ENCODE measurements at places on chromosomes 2 and 18.

DNA sequence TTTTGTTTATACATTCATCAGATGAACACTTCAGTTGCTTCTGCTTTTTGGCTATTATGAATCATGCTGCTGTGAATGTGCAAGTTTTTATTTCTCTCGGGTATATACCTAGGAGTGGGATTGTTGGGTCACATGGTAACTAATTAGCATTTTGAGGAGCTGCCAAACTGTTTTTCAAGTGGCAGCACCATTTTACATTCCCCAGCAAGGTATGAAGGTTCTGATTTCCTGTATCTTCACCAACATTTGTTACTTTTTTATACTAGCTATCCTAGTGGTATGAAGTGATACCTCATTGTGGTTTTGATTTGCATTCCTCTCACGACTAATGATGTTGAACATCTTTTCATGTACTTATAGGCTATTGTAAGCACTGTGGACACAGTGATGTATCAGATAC lies 53.9 kb downstream of the DYNC1I2 start:
- DNase-seq: peak; percentile 10

DNA sequence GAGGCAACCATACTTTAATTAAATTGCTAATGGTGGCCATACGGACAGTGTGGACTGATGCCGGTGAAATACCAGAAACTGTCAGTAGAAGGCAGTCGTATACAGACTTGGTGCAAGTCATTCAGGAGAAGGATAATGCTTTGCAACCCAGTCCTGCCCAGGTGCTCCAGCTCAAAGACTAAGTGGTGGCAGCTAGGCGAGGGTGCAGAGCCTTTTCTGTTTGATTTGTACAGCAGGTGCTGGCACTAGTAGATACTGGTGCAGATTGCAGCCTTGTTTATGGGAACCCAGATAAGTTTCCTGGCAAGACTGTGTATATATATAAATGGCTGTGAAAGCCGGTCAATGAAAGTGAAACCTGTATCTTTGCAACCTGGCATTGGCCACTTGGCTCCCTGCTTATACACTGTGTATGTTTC lies 208.3 kb upstream of the SYT4 start:
- no peak for DNase-seq

GRCh38 chr2:224838335-224838734 lies 122.2 kb upstream of the CCDC195 start:
- DNase-seq: no peak

- DNase-seq: no peak
These were observed 377.4 kb downstream of the XIRP2 start for GRCh38 chr2:167265722-167266121.

GRCh38 chr2:44163777-44164176 lies 4.9 kb upstream of the PPM1B start:
- DNase-seq: no peak

DNA sequence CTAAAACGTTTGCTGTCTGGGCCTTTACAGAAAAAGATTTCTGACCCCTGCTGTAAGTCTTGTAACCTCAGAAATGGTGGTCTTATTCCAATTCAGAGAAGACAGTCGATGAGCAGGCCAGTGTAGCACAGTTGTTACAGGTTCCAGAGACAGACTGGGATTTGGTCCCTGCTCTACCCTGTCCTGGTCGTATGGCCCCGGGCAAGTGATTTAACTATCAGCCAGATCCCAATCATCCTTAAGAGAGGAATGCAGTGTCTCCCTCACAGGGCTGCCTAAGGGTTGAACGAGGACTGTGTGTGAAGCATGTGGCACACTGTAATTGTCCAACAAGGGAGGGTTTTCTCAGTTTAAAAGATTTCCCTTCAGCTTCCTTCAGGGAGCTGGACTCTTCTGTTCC lies 47.2 kb downstream of the HK2 start:
- no peak for DNase-seq

DNA sequence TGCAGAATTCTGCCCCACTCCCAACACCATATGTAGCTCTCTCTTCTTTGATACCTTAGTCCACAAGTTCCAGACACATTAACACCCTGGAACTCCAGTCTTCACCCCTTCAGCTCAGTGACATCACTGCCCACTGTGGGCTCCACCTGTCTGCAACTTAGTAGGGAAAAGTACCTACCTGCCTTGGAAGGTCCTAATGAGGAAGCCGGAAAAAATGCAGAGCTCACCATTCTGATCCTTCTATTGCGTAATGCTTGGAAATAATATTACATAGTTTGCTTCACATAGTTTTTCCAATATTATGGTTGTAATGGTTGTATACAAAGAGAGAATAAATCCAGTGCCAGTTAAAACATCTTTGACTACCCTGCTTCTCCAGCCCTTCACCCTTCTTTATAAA lies 738.4 kb downstream of the RNF144A start:
- no peak for DNase-seq

DNA sequence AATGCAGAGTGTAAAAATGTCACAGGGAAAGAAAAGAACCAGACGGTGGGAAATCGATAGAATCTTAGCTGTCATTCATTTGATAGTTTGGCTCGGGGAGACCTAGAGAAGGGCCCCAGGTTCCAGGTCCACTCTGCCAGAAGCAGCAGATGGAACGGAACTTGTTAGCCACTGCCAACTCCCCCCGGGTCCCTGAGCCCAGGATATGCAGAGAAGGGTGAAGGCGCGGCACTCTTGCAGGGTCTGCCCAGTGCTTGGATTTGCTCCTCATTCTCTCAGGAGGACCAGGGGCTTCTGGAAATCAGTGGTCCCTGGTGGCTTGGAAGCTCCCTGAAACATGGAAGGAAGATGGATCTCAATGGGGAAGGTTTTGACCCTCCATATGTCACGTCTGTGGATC lies 11.6 kb upstream of the XDH start:
- no peak for DNase-seq

GRCh38 chr2:152490686-152491455 lies 155.9 kb downstream of the FMNL2 start:
- no peak for DNase-seq

GRCh38 chr2:232741294-232741693 lies 35.1 kb downstream of the KCNJ13 start:
- no peak for DNase-seq

DNA sequence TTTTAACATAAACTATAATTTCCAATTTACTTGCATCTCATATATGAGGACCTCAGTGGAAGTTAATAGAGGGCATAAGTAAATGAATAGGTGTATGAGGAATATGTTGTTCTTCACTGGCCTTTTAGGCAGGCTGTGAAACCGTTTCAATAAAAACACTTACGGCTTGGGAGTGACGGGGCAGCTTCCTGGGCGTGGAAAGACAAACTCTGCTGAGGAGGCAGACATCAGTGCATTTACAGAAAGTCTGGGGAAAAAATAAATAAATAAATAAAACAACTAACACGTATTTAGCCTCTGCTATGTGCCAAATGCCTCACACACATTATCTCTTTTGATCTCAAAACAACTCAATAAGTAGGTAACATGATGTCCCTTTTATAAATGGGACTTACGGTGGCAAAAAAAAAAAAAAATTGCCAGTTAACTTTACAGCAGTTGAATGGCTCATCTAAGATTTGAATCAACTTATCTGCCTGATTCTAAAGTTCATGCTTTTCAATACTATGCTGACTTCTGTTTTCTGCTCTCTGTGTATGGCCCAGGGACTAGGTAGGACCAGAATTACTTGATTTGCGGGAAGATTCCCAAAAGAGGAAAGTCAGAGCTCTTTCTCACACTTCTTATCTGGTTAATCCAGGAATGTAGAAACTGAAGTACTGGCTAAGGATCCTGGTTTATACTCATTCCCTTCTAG lies 77.5 kb upstream of the LRATD1 start:
- no peak for DNase-seq

DNA sequence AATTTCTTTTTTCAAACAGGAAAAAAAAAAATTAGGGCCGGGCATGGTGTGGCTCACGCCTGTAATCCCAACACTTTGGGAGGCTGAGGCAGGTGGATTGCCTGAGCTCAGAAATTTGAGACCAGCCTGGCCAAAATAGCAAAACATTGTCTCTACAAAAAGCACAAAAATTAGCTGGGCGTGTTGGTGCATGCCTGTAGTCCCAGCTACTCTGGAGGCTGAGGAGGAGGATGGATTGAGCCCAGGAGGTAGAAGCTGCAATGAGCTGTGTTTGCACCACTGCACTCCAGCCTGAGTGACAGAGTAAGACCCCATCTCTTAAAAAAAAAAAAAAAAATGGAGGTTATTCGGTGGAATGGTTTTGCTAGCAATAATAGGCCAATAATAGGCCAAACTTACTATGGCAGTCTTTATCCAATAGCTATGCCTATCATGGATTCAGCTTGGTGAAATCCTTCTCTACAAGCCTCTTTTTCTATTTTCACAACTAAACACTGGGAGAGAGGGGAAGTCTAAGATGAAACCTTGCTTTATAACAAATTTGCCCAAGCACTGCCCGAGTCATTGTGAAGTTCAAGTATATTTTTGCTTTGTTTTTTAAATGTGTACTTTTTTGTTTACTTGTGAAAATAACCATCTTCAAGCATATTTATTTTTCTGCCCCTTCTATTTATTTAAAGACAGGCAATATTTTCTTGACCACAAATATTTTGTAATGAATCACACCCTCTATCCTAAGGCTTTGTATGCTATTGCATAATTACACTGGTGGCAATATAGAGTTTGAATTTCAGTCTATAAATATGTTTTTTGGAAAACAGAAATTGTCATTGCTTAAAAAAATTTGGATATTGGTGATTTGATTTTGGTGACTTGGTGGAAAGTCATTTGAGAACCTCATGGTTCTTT lies 20.0 kb upstream of the KYNU start:
- no peak for DNase-seq

GRCh38 chr18:37173384-37173783 lies 344.5 kb downstream of the KIAA1328 start:
- no peak for DNase-seq

- DNase-seq: no peak
These were observed 94.6 kb upstream of the PELI1 start for GRCh38 chr2:64238799-64239198.

- DNase-seq: no peak
These were observed 243.7 kb upstream of the PXDN start for GRCh38 chr2:1988049-1988448.

GRCh38 chr2:2507417-2507997 lies 176.4 kb upstream of the MYT1L start:
- no peak for DNase-seq

DNA sequence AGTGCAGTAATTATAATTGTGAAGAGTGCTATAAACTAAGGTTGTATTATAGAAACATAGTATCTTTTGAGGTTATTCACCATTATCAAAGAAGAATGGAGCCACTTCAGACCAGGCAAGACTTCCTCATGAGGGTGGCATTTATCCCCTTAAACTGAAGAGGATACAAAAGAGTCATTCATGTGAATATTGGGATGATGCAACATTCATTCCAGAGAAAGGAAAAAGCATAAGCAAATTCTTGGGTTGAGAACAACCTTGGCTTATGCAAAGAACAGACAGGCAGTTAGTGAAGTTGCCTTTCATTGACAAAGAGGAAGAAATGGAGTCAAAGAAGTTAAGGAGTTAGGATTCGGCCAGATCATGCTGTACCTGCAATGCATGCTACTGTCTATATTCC lies 682.5 kb downstream of the MBD2 start:
- no peak for DNase-seq

Data from Caki2 (cell line).